ENCODE measurements at places on chromosomes 2 and 18. TPM values are rescaled to one million over a fixed set of nuclear protein-coding genes. Genes with fewer than 3 reads are reported as not detected.

DNA sequence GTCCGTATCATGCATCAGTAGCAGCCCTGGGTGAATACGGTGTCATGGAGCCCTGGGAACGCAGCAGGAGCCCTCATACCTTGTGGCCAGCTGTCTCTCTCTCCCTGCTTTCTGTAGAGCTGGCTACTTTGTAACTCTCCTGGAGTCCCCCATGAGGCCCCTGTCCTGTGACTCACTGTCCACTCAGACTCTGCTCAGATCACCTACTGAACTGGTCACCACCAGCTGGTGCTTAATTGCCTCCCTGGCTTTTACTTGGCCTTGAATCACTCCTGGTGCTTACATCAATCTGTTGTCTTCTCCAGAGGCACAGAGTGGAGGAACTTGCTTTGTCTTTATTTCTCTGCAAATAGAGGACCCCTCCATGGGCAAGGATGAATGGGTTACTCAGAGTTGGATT, 172.7 kb downstream of the HRH4 start:
- DNase-seq: no peak

Gene M1AP
- 0.30 TPM for polyA plus RNA-seq

GRCh38 chr2:187541086-187542085, 12.8 kb downstream of the TFPI start:
- DNase-seq: no peak

DNA sequence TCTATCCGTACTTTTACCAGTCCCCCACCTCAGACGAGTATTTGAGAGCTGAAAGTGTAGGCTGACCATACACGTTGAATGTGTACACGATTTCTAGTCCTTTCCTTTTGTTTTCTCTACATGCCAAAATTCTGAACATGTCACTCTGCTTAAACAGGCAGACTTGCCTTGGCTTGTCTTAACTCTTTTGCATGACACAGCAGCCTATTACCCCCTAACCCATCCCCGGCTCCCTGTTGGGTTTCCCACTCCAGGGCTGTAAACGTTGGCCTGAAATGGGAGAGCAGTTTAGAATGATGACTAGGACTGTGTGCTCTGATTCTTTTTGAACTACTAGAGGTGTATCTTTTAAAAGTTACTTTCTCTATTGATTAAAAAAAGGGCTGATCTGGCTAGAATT, 19.1 kb downstream of the MTCL1 start:
- DNase-seq: no peak

DNA sequence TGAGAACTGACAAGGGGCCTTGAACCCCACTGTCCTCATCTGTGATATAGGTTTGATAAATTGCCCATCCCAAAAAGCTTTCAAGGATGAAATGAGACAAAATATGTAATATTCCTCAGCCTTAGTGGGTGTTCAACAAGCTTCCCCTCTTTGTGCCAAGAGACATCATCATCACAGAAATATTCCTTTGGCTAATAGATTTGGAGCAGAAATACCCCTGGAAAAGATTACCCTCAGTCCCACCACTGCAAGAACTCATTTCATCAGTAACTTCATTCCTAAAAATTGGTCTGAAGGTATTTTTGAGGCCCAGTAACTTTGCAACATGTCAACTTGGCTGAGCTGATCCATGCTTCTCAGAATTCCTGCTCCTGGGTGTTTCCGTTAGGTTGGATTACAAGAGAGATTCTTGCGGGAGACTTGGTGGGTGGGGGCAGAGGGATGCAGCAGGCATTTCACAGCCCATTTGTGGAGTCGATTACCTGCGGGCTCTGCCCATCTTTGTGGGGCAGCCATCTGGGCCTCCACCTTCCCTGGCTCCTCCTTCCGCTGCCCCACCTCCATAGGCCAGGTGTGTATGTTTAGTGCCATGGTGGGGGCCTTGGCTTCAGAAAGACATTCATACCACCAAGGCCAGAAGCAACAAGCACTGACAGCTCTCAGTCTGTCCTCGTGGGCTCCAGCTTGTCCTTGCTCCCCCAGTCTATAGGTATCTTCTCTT, 263.9 kb downstream of the GLI2 start:
- no peak for DNase-seq

Gene SLC30A3
- 2.3 TPM for polyA plus RNA-seq

Gene RAB6C
- not detected for polyA plus RNA-seq

DNA sequence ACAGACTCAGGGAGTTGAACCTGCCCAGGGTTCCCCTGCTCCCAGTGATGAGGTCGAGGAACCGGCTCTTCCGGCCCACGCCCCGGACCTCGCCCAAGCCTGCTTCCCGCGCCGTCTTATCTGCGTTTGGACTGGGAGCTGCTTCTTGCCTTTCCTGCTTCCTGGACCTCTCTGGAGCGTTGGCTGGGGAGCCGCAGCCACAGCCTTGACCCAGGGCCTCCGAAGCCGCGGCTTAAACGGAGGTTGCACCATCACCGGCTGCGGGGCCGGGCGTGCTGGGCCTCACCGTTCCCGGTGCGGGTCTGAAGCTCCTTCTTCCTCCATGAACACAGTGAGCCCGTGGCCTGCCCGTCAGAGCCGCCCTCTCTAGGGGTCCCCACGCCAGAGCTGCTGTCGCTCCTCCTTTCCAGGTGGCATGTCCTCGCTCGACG, 13.3 kb downstream of the NTSR2 start:
- peak; percentile 33 for DNase-seq

GRCh38 chr2:225889452-225889851, 489.9 kb downstream of the NYAP2 start:
- peak; percentile 1 for DNase-seq

GRCh38 chr2:2561346-2562095, 230.4 kb upstream of the MYT1L start:
- no peak for DNase-seq

DNA sequence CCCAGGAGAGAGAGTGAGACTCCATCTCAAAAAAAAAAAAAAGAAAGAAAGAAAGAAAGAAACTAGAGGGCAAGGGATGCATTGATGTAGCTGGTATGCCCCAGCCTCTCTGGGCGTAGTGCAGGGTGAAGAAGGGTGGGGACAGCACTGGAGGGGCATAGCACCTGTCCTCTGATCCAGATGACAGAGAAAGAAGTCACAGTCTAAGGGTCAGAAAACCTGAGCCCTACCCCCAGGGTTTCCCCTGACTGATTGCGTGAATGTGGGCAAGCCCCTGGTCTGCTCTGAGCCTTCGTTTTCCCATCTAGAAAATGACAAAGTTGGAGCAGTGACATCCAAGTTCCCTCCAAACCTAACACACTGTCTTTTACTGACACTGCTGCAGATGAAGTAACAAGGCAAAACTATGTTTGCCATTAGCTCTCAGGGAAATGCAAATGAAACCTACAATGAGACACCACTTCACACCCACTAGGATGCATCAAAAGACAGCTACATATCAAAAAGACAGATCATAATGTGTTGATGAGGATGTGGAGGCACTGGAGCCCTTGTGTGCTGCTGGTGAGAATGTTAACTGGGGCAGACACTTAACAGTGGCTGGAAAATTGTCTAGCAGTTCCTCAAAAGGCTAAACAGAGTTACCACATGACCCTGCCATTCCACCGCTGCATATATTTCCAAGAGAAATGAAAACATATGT, 19.5 kb upstream of the YWHAQ start:
- DNase-seq: no peak

- DNase-seq: no peak
Observed at GRCh38 chr2:163246135-163246534, 407.6 kb upstream of the KCNH7 start.

Gene DOK6
- not detected for polyA plus RNA-seq

DNA sequence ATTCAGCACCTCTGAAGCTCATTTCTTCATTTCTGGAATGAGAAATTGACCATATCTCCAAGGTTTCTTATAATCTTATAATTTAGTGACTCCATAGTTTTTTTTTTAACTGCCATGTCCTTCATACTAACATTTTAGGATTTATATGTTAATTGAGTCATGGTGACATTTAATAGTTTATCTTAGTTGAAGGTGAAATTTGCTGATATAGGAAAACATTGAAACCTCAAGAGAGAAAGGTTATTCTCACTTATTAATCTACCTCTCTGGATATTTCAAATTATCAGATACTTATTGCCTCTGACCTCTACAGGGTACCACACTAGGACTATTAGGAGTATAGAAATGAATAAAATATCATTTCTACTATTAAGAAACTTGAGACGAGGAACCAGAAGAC, 499.0 kb downstream of the NUP35 start:
- DNase-seq: no peak

GRCh38 chr2:126788652-126789051, 110.0 kb upstream of the TEX51 start:
- DNase-seq: no peak

Gene SLC14A1
- 0.19 TPM for polyA plus RNA-seq

Gene UCN
- 1.5 TPM for polyA plus RNA-seq

- DNase-seq: peak; percentile 67
Observed at GRCh38 chr2:64330281-64331113, 123.5 kb upstream of the LGALSL start.

- no peak for DNase-seq
Observed at GRCh38 chr2:233593201-233593600, 24.2 kb upstream of the UGT1A8 start.

Gene LIPG
- polyA plus RNA-seq: 1.3 TPM

Measured in K562 (cell line).